Stimulated activated CD4-positive, alpha-beta T cell treated with anti-CD3 and anti-CD28 coated beads, Interleukin-2, amount 100 ng/mL, for 4 hours (primary cell): ENCODE measurements at places on chromosomes 4 and X.

GRCh38 chrX:3990569-3990968, 277.1 kb upstream of the PRKX start:
- no peak for DNase-seq

GRCh38 chr4:91359041-91360031, 944.4 kb upstream of the GRID2 start:
- no peak for DNase-seq

DNA sequence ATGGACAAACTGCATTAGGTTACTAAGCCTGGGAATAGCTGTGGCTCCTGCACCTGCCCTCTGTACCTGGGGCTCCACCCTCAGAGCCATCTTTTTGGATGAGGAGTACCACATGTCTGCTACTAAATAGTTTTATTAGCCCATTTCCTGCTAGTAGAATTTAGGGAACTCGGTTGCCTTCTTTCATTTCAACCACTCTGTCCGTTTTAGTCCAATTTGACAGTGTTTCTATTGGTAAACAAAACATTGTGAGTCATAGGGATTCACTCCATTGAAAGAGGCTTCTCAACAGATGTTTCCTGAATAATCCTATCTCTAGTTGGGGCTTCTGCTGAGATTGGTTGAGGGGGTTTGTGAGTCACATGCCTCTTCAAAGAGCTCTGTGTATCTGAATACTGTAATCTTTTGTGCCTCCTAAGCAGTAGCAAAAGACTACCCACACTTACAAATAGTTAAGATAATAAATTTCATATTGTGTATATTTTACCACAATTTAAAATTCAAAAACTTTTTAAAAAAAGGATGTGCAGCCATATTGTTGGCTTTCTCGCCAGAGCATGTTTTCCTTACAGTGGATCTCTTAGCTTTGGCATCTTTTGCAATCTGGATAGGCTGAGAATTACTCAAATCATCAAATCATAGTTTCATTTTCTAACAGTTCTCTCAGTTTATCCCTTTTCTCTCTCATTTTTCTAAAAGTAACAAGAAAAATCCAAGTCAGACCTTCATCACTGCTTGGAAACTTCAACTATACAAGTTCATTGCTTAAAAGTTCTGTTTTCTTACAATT, 9.9 kb downstream of the FAM200B start:
- DNase-seq, result no peak

GRCh38 chr4:11514779-11515419, 86.2 kb upstream of the HS3ST1 start:
- DNase-seq, result no peak

DNA sequence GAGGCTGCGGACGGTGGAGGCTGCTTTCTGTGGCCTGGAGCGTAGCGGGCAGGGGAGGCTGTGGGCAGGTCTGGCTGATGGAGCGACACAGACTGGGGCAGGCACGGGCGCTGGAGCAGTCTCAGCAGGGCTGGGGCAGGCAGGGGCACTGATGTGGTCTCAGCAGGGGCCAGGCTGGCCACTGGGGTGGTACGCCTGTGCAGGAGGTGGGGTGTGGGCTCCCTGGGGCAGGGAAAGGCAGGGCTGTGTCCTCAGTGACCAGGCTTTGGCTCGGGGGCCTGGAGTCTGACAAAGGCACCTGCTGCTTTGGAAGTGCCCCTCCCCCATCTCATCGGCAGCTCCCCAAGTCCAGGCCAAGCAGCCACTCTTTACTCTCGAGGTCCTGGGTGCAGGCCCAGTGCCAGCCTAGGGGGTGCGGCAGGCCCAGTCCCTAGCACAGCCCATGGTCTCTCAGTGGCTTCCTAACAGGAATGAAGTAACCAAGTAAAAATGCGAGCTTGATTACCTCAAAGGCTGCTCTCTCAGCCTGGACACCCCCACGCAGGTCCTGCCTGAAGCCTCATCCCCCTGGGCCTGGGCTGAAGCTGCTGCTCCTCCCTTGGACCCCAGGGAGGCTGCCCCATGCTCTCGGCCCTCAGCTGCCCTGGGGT, 55.5 kb downstream of the ADRA2C start:
- no peak for DNase-seq

DNA sequence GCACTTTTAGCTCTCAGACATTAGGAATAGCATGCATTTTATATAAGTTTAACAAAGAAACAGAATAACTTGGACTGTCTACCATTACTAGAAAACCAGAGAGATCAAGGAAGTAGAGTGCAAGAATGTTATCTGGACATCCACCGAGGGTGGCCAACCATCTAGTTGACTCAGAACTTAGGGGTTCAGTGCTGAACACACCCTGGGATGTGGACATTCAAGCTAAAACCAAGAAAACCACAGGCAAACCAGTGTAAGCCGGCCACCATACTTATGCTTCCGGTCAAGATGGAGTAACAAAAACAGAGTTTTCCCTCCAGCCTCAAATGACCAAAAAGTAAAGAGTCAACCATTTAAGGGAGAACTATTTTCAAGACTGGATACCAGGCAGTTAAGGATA, 181.4 kb upstream of the MXRA5 start:
- no peak for DNase-seq

GRCh38 chr4:21757248-21757647, 191.3 kb downstream of the KCNIP4 start:
- no peak for DNase-seq

DNA sequence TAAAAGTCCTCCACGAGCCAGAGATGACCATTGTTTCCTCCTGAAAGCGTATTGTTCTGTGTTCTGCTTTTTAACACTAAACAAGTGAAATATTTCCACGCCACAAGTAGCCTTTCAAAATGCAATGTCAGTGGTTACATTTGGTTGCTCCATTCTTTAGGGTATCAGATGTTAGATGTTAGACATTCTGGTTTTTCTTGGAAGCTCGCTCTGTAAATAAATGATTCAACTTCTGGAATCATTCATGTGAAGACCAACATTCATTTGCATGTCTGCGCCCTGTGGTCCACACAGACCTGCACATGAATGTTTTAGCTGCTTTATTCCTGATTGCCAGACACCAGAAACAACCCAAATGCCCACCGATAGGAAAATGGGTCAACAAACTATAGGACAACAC, 38.0 kb upstream of the HELT start:
- DNase-seq, result no peak

DNA sequence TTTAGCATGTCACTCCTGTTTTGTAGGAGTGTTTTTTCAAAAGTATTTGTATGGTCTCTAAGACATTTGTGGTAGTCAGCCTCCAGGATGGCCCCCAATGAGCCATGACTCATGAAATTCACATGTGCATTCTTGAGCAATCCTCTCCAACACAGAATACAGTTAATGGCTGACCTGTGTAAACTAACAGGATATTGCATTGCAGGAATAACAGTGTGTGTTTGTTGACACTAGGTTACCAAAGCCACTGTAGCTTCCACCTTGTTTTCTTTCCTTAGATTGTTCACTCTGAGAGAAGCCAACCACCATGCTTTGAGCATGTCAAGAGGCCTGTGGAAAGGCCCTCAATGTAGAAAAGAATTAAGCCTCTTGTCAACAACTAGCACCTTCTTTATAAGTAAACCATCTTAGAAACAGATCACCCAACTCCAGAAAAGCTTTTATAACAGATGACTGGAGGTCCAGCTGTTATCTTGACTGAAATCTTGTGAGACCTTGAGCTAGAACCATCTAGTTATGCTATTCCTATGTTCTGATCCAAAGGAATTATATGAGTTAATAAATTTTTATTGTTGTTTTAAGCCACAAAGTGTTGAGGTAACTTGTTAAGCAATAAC, 28.5 kb downstream of the TBCK start:
- DNase-seq, result no peak

DNA sequence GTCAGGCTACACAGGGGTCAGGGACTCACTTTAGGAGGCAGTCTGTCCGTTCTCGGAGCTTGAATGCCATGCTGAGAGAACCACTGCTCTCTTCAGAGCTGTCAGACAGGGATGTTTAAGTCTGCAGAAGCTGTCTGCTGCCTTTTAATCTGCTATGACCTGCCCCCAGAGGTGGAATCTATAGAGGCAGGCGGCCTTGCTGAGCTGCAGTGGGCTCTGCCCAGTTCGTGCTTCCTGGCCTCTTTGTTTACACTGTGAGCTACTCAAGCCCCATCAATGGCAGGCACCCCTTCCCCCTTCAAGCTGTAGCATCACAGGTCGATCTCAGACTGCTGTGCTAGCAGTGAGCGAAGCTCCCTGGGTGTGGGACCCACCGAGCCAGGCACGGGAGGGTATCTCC, 31.5 kb upstream of the UNC5C start:
- no peak for DNase-seq

GRCh38 chr4:161167539-161167938, 996.3 kb downstream of the FSTL5 start:
- DNase-seq, result no peak

DNA sequence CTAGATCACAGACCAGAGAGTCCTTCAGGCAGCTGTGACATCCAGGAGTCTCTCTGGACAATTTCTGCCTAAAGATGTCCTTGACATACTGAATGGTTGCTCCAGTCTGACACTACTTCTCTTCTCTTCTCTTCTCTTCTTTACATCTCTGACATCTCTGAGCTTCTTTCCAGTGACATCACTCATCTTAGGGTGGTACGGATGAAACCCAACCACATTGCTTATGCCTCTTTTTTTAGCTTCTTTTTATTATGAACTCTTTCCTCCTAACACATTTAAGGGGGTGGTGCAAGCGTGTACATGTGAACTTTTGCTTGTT, 39.4 kb upstream of the IRF2 start:
- DNase-seq, result no peak

GRCh38 chrX:137062915-137063617, 29.3 kb upstream of the GPR101 start:
- no peak for DNase-seq

DNA sequence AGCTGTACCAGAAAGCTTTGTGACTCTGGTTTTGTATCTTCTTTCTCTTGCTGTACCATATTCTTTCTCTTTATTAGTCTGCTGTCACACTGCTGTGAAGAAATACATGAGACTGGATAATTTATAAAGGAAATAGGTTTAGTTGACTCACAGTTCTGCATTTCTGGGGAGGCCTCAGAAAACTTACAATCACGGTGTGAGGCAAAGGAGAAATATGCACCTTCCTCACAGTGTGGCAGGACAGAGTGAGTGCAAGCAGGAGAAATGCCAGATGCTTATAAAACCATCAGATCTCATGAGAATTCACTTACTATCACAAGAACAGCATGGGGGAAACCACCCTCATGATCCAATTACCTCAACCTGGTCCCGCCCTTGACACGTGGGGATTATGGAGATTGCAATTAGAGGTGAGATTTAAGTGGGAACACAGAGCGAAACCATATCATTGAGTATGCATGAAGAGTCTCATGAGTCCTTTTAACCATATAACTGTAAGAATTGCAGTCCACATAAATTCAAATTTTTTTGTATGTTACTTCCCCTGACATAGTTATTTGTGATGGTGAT, 67.4 kb upstream of the INPP4B start:
- no peak for DNase-seq

DNA sequence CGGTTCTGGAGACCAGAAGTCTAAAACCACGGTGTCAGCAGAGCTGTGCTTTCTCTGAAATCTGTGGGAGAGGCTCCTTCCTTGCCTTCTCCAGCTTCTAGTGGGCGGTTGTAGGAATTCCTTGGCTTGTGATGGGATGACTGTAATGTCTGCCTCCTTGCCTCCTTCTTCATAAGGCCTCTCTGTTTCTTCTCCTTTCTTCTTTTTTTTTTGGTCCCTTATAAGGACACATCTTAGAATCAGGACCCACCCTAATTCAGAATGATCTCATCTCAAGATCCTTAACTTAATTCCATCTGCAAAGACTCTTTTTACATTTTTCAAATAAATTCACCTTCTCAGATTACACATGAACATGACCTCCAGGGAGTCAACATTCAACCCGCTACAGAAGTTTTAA, 186.9 kb downstream of the STK32B start:
- DNase-seq, result no peak

GRCh38 chr4:822361-823175, 3.4 kb downstream of the CPLX1 start:
- DNase-seq, result no peak

GRCh38 chrX:39777623-39778025, 320.1 kb downstream of the BCOR start:
- no peak for DNase-seq

DNA sequence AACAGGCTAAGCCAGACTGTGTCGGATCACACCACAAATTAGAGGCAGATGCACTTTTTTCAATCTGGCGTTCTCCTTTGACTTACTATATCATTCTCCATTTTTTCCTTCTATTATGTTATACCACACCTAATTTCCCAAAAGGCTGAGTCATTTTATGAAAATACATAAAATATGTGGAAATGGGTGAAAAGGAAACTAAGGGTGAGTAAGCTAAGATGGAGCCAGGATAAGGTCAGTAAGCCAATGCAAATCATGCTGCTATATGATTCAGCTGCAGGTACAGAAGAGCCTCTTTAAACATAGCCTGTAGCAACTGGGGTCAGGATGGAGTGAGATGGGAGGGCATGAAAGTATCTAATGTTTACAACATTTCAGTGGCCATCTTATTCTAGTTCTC, 94.0 kb upstream of the TEX13A start:
- DNase-seq, result no peak

DNA sequence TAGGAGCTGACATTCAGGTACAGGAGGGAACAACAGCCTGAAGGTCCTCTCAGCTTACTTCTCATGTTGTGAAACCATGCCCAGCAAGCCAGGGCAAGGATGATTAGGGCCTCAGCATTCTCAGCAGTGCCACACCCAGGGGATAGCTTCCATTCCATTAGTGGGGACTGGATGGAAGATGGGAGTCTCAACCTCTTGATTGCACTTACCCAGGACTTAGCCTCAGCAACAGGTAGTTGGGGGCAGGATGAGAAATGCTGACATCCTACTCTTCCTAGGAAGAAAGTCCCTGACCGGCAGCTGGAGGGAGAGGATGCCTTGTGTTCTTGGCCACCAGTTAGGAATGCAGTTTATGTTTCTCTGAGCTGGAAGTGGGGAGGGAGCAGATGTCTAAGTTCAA, 8.8 kb upstream of the BEX3 start:
- no peak for DNase-seq

GRCh38 chr4:3371033-3372001, 70.5 kb upstream of the HGFAC start:
- DNase-seq, result no peak

GRCh38 chr4:1463927-1464540, 57.8 kb upstream of the NKX1-1 start:
- DNase-seq, result no peak

GRCh38 chr4:83604321-83604720, 68.4 kb downstream of the GPAT3 start:
- no peak for DNase-seq

- no peak for DNase-seq
Observed at GRCh38 chr4:126627255-126627654, 1005.5 kb upstream of the INTU start.

GRCh38 chr4:72442147-72442546, 126.9 kb downstream of the ADAMTS3 start:
- no peak for DNase-seq

GRCh38 chr4:47313384-47313783, 150.1 kb downstream of the COMMD8 start:
- DNase-seq, result no peak
